ENCODE measurements at places on chromosomes 7 and 10.

- no peak for DNase-seq
Observed at GRCh38 chr7:151032936-151033863, 5.0 kb downstream of the ABCB8 start.

DNA sequence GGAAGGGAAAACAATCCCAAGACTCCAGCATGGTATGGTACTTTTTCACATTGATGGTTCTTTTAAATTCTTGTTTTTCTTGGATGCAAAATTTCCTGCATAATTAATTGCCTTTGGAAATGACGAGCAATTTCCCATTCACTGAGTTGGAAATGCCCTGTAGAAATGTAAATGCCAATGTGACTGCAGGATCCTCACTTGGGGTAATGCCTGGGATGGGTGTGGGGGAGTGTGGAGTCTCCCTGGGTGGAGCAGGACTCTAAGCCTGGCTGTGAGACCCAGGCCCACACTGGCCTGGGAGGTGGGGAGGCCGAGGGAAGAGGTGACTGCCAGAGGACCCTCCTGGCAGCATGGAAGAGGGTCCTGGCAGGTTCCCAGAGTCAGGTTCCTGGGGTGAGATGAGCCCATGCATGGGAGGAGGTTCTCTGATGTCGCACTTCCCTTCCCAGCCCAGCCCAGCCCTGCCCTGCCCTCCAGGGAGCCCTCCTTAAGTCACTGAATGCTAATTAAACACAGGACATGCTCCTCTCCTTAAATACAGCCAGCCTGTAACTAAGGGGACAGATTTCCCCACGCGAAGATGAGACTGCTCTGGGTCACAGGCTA is 157.9 kb downstream of the GFRA1 start:
- DNase-seq: no peak

DNA sequence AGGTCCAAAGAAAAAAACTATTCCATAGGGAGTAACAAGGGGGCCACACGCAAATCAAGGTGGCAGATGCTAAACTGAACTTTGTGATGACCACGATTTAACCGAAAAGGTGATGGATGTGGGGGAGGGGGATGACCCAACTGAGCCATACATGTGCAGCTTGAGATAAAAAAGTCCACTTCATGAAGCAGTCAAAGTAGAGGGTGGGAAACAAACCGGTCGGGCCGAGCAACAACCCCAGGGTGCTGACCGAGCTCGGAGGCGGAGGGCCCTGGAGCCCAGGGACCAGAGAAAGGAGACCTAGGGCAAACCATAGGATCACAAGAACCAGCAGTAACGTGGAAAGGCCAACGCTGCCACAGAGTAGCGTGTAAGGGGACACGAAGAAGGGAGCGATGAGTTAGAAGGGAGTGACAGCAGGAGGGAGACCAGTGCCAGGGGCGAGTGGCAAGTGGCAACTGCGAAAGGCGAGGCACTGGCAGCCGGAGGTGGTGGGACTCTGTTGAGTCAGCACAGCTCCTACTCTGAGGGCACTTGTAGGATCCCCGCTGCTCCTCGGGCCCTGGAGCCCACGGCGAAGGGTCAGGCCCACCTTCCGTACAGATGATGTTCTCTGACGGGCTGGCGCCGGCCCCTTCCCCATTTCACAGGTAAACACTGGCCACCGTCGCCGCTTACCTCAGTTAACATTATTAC is 540 bp downstream of the SNX13 start:
- peak; percentile 38 for DNase-seq

DNA sequence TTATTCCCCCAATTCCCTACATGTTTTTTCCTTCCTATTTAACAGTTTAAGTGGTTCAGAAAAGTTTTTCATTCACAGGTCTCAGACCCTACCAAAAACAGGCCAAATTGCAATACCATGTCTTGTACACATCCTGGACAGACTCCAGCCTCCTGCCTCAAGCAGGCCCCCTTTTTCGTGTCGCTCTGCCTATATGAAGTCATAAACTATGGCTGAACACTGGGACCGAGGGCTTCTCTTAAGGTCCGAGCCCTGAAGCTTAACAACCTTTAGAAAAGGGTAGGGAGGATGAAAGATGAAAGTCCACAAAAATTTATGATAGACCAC is 1.4 kb downstream of the FBXW4 start:
- no peak for DNase-seq

- no peak for DNase-seq
Observed at GRCh38 chr10:15427843-15428414, 56.8 kb upstream of the FAM171A1 start.

GRCh38 chr7:114295522-114295921 is 119.1 kb upstream of the FOXP2 start:
- DNase-seq: no peak
